ENCODE measurements at places on chromosomes 12 and 14.

GRCh38 chr12:31582155-31582554, 8.8 kb downstream of the DENND5B start:
- DNase-seq = peak; percentile 37

GRCh38 chr12:122204167-122205052, 901 bp downstream of the B3GNT4 start:
- no peak for DNase-seq

DNA sequence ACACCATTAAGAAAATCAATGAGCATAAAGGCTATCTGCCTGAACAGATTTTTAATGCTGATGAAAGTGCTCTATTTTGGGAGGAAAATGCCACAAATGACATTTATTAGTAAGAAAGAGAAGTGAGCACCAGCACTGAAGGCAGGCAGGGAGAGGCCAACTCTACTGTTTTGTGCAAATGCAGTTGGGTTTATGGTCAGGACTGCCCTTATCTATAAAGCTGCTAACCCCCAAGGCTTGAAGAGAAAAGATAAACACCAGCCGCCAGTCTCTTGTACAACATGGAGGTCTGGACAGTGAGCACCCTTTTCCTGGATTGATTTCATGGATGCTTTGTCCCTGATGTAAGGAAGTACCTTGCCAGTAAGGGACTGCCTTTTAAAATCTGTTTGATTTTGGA, 246.8 kb upstream of the SFSWAP start:
- no peak for DNase-seq

GRCh38 chr14:20198991-20199390, 8.3 kb downstream of the OR11G2 start:
- DNase-seq = no peak

GRCh38 chr12:54398995-54399793, 14.7 kb upstream of the ZNF385A start:
- peak; percentile 86 for DNase-seq

DNA sequence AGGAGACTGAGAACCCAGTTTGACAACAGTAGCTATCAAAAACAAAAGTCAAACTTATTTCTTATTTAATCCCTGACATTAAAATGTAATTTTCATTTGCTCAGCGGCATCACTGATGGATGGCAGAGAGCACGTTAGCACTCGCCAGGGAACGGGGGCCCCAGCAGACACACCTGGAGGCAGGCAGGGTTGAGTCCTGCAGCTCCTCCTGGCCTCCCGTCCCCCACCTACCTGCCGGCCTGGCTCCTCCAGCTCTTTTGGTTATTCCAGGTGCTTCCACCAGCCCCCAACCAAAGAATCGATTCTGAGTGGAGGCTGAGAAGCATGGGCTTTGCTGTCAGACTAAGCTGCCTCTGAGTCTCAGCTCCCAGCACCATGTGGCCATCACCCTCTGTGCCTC, 113.6 kb downstream of the PHETA1 start:
- DNase-seq = no peak

DNA sequence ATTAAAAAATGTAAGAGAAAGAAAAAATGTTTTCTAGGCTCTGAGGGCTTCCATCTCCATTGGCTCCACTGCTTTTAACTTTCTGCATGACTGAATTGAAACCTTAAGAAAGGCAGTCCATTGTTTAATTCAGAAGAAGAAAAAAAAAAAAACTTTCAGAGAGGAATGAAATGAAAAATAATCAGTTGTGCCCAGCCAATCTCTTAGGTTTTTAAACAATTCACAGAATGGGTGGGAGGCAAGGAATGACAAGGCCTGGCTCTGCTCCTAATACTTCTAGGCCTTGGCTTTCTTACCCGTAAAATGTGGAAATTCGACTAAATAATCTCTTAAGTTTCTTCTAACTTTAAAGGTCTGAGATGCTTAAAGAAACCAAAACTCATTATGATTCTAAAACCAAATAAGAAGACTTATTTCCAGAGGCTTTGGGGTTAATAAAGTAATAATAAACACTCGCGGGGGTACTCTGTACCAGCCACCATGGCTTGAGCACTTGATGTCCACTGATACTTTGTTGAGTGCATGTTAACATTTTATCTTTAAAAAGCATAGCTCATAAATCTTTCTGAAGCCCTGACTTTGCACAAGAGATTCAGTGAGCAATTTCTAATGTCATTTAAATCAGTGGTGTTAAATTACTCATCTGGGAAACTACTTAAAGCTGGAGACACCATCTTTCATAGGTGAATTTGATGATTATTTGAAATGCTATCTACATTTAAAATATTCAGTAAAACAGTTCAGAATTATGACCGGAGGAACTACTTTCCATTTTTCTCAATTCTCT, 49.6 kb downstream of the STON2 start:
- DNase-seq = no peak

GRCh38 chr12:50082644-50083043, 2.5 kb upstream of the SMARCD1 start:
- DNase-seq = peak; percentile 17

- DNase-seq = no peak
Observed at GRCh38 chr12:2076196-2076570, 23.4 kb downstream of the CACNA1C start.

DNA sequence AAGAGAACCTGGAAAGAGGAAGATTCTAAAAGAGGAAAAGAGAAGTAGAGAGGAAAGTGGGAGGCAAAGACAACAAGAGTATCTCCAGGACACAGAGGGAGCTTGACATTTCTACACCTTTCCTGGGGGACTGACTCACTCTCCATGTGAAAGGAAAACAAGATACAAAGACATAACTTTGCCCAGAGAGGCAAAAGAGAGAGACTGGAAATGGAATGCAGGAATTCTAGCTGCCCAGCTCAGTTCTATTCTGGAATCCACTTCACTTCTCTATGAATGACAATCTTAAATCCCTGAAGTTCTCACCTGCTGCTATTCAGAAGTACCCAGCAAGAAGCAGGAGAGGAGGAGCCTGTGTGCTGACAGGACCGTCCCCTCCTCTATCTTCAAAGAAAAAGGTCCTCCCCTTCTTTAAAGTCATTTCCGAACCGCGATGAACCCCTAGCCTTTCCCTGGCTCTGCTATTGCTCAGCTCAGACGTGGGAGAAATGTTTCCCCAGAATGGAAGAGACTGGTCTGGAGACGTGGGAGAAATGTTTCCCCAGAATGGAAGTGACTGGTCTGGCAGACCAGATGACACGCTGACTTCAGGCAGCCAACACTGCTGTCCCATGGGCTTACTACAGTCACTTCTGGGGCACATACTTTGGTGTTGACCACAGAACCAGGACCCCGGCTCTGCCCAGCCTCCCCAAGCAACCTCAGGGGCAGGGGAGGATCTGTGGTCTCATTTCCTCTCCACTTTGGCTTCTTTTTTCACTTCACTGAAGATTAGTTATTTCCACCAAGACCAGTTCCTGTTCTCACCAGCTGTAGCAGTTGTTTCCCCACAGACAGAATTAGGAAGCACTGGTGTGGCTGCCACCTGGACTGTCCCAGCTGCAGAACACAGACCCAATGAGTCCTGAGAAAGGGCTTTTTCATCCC, 8.3 kb downstream of the FMNL3 start:
- peak; percentile 79 for DNase-seq

GRCh38 chr12:51837286-51837685, 11.2 kb downstream of the FIGNL2 start:
- no peak for DNase-seq

DNA sequence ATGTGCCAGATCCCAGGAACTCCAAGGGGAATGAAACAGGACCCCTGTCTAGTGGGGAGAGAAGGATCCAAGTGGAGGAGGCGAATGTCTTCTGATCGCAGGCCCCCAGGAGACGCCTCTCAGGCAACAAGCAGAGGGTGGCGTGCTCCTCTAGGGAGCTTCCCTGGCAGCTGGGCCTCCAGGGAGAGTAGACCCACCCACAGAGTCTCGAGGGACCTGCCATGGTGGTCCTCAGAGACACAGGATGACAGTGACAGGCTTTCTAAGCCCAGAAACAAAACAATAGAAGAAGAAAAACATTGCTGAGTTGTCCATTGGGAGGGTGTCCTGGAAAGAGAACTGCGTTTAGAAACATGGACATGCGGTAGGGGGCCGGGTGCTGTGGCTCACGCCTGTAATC, 140.6 kb upstream of the MAP1LC3B2 start:
- DNase-seq = no peak

DNA sequence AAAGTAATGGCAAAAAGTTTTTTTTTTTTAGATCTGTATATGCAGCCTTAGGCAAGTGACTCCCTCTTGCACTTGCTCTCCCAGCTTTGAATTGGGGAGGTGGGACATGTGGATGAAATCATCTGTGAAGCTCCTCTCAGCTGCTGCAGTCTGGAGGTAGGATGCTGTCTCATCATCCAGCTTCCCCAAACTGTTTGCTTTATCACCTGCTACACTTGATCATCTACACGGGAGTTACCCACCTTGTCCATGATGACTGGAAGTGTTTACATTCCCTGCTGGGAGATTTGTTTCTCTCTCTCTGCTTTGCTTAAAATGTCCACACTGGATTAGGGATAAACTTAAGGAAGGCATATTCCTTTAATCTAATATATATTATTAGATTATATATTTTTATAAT, 8.5 kb upstream of the FGF23 start:
- no peak for DNase-seq

- no peak for DNase-seq
Observed at GRCh38 chr14:106513302-106513701, 986.9 kb downstream of the TMEM121 start.

- no peak for DNase-seq
Observed at GRCh38 chr14:51654533-51654845, 2.8 kb downstream of the FRMD6 start.

DNA sequence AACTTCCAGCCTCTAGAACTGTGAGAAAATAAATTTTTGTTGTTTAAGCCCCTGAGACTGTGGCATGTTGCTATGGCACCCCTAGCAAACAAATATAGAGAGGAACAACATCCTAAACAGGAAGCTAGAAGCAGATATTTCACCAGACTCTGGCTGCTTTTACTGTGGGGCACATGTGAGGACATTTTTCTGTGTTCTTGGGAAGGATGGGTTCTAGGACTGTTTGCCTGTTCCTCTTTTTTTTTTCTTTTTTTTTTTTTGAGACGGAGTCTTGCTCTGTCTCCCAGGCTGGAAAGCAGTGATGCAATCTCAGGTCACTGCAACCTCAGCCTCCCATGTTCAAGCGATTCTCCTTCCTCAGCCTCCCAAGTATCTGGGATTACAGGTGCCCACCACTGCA, 4.2 kb upstream of the HRK start:
- DNase-seq = no peak

DNA sequence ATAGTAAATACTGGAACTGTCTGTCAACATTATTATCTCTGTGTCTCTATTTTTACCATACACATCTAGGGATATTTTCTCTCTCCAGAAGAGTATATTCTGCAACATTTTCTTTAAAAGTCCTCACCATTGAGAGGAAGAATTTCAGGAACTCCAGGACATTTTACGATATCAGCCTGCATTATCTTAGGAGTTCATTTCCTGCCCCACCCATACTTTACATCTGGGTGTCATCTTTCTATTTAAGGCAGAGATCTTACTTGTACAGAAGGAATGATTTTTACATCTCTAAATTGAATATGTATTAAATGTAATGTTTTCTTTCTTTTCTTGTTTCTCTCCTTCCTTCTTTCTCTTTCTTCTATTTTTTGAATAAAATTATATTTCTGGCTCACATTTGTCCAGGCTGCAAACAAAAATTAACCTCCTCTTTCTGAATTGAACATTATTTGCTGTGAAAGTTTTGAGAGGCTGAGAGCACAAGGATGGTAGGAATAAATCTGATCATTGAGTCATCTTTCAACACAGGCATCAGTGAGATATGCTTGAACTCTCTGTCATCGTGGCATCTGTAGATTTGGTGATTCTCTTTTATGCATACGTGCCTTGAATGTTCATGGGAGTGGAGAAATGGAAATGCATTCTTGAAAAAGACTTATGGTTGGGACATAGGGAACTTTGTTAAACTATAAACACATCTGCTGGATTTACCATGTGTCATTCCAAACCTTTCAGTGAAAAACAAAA, 753.6 kb downstream of the SLC16A7 start:
- no peak for DNase-seq

DNA sequence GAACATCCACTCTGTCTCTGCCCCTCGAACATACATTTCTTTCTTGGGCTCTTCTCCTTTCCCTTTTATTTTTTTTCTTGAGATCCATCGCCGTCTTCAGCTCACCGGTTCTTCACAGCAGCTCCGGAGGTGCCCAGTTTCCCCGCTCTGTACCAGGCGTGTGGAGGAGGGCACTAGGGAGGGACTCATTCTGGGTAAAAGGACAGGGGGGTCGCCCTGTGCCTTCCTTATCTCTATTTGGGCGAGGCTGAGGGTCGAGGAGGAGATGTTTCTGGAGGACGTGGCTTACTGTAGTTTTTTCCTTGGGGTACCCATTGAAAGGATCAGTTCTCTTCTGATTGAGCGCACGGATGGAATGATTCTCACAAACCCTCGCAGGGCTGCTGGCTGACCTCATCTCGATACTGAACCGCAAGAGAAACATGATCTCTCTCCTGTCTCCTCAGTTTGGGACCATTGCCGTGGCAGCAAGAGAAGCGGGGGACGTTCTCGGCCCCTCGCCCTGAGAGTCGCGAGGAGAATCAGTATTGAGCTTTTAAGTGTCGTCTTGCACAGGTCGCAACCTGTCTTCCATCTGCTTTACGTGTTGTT, 386 bp downstream of the LIN52 start:
- DNase-seq = peak; percentile 51

DNA sequence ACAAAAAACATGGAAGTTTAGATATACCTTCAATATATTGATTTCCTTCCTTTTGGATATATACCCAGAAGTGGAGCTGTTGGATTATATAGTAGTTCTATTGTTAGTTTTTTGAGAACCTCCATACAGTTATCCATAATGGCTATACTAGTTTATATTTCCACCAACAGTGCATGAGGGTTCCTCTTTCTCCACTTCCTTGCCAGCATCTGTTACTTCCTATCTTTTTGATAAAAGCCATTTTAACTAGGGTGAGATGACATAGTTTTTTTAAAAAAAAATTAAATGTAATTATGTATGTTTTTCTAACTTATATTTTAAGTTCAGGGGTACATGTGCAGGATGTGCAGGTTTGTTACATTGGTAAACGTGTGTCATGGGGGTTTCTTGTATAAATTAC, 10.0 kb upstream of the SLC38A4 start:
- DNase-seq = no peak

DNA sequence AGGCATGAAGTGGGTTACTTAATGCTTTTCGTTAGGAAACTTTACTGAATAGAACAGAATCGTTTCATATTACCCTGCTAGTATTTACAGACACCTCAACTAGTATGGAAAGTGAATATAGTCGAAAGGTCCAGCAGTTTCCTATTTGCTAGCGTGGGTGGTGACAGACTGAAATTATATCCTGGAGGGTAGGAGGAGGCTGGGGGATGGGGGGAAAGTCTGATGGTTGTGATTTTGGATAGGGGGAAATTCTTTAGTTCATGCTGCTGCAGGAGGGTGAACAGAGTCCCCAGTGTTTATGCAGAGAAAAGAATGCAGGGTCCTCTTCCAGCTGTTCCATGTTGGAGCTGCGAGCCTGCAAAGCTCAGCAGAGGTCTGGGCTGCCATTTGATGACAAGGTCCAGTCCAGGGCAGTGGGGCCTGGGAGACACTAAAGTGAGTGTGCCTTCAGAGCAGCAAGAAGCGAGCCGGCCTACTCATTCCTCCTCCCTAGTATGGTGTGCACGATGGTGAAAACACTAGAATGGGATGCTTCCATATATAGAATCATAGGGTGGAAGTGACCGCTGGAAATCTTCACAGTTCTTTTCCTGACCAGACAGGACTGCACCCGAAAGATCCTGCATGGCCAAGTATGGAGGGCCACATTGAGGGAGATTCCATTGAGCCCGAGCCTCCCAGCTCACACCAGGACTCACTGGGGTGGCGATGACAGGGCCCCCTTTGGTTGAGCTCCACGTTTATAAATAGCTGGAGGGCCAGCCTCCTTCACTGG, 2.1 kb downstream of the SAMD4A start:
- DNase-seq = no peak

- no peak for DNase-seq
Observed at GRCh38 chr14:51639668-51640316, 11.9 kb upstream of the FRMD6 start.
